Activated naive CD4-positive, alpha-beta T cell treated with anti-CD3 and anti-CD28 coated beads for 36 hours (primary cell): ENCODE measurements at places on chromosomes 2 and 18. TPM values are rescaled to one million over a fixed set of nuclear protein-coding genes. Genes with fewer than 3 reads are reported as not detected.

DSC3 gene
- total RNA-seq, result not detected

DNA sequence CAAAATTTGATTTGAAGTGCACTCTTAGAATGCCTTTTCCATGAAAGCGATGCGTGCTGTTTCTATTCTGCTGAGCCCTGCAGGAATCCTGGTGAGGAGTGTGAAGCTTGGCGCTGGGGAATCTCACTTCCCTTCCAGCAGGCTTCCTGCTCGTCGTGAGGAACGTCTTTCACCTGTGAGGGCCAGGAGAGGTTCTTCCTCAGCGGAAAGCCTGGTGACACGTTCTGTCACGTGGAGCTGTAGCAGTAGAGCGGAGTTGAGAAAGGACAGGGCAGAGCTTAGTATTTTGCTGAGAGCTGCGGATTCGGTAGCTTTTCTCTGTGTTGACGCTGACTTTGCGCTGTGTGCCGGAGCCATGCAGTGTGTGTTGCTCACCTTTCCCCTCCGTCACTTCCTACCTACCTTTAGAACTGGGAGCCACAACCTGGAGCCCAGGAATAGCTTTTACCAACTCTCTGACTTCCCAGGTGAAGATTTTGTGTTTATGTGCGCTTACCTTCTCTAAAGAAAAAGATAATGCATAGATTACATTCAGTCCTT lies 294.8 kb downstream of the PTGR3 start:
- no peak for DNase-seq

DNA sequence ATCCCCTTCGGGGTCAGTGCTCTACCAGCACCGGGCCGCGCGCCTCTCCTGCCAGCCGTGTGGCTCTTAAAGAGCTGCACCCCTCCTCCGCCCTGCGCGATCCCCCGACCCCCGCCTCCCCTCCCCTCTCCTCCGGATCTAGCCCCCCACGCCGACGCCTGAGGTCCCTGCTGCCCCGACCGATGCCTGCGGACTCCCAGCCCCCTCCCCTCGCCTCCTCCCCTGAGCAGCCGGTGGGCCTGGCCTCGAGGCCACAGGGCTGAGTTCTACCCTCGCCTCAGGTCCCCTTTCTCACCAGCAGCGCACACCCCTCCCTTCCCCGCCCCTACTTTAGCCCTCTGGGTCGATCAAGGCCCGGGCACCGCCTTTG lies 5.8 kb upstream of the SIX3 start:
- no peak for DNase-seq

DNA sequence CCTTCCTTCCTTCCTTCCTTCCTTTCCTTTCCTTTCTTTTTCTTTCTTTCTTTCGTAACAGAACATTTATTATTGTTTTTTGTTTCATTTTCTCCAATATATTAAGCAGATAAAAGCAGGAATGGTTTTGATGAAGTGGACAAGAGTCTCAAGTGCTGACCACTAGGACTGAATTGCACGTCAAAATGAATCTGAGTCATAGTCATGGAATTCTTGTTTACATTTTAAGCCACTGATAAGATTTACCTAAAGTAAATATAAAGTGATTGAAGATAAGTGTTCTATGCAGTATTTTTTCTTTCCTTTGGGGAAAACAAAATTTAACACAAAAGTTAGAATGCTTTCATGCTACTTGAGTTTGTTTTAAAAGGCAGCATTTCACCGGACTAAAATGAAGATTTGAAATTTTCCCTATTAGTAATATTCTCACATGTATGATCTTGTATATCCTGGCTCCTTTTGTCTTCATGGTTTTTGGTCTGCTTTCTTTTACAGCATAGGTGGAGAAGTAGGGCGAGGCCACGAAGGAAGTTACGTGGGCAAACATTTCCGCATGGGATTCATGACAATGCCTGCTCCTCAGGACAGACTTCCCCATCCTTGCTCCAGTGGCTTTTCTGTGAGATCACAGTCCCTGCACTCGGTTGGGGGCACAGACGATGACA lies 113.5 kb downstream of the NYAP2 start:
- DNase-seq, result no peak

GRCh38 chr2:230503798-230504197 lies 87.8 kb downstream of the SP100 start:
- no peak for DNase-seq
